ENCODE measurements at places on chromosomes 5 and 9. TPM values are rescaled to one million over a fixed set of nuclear protein-coding genes. Genes with fewer than 3 reads are reported as not detected.

Gene SLC25A2
- total RNA-seq: 0.81 TPM

GRCh38 chr9:130018265-130018664 lies 24.7 kb downstream of the FNBP1 start:
- peaks cover 33% of the 10 kb centered on the region for H3K4me1 ChIP-seq
- H3K4me3 ChIP-seq: no peak overlapping the region
- H3K27me3 ChIP-seq: no peaks in the 10 kb centered on the region
- DNase-seq: no peak
- peaks cover 2% of the 10 kb centered on the region for H3K36me3 ChIP-seq
- peak overlapping the region; percentile 94 for H3K27ac ChIP-seq

- peaks cover 7% of the 10 kb centered on the region for H3K27me3 ChIP-seq
- H3K36me3 ChIP-seq: no peaks in the 10 kb centered on the region
- peaks cover 8% of the 10 kb centered on the region for H3K4me1 ChIP-seq
- H3K4me3 ChIP-seq: no peak overlapping the region
- H3K27ac ChIP-seq: no peak overlapping the region
These were observed 413.6 kb upstream of the TNC start for GRCh38 chr9:115531410-115532125.

Gene RUSC2
- 59.4 TPM for total RNA-seq

DNA sequence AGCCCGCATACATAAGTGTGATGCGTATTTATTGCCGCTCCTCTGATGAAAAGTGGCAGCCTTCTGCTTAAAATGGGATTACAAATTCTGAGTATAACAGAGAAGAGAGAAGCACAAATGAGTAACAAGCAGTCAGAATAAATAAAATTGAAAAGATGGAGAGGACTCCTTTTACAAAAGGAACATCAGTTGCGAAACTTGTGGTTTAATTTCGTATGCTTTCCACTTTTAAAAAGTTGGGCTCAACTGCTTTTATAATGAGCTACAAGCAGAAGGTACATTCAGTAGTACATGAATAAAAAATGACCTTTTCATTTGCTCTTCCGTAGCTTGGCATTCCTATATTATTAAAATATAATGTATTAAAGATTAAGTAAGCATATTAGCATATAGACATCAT lies 320.0 kb downstream of the FBXL17 start:
- H3K36me3 ChIP-seq: no peaks in the 10 kb centered on the region
- DNase-seq: no peak
- no peaks in the 10 kb centered on the region for H3K4me1 ChIP-seq

Gene PCDH1
- 6.3 TPM for total RNA-seq

GRCh38 chr5:64331597-64332277 lies 166.1 kb downstream of the RNF180 start:
- no peak overlapping the region for H3K4me3 ChIP-seq
- no peaks in the 10 kb centered on the region for H3K36me3 ChIP-seq
- no peak overlapping the region for H3K27ac ChIP-seq
- DNase-seq: no peak
- no peaks in the 10 kb centered on the region for H3K4me1 ChIP-seq
- H3K27me3 ChIP-seq: no peaks in the 10 kb centered on the region

DNA sequence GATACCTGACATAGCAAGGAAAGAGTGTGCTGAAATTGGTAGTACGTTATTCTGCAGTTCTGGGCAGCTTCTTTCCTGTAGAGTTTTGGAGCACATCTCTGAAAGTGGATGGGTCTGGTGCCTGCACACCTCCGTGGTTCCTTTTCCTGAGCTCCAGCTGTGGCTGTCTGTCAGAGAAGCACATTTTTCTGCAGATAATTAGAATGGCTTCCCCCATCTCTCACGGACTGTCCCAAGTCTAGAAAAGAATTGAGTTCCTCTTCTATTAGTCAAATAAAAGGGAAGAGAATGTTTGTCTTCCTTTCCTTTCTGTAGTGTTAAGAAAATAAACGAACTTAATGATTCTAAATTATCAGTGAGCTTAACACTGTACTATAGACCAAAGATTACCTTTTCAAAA lies 55.7 kb downstream of the VCAN start:
- H3K4me1 ChIP-seq: peaks cover 17% of the 10 kb centered on the region
- H3K27me3 ChIP-seq: no peaks in the 10 kb centered on the region
- no peak overlapping the region for H3K27ac ChIP-seq
- H3K4me3 ChIP-seq: no peak overlapping the region

Gene ADAMTS16
- not detected for total RNA-seq

Gene PRUNE2
- 1.3 TPM for total RNA-seq

GRCh38 chr9:21852754-21853153 lies 50.3 kb downstream of the MTAP start:
- peaks cover 52% of the 10 kb centered on the region for H3K36me3 ChIP-seq
- H3K4me3 ChIP-seq: no peak overlapping the region
- DNase-seq: no peak
- peaks cover 8% of the 10 kb centered on the region for H3K4me1 ChIP-seq
- H3K27ac ChIP-seq: no peak overlapping the region

DNA sequence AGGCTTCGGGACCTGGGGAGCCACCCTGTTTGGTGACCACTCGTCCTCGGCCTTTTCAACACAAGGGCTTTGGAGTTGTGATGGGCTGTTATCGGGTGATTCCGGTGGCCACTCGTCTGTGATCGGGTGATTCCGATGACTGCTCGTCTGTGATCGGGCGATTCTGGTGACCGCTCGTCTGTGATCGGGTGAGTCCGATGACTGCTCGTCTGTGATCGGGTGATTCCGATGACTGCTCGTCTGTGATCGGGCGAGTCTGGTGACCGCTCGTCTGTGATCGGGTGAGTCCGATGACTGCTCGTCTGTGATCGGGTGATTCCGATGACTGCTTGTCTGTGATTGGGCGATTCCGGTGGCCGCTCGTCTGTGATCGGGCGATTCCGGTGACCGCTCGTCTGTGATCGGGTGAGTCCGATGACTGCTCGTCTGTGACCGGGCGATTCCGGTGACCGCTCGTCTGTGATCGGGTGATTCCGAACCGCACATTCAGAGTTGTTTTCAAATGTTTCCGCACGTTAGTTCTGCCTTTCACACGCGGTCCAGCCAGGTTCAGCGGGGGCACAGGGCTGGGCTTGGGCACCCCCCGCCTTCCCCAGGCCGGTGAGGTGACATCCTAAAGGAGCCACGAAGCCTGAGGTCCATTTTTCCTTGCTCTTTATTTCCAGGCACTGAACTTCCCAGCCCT lies 30.3 kb downstream of the TPPP start:
- H3K4me1 ChIP-seq: no peaks in the 10 kb centered on the region
- no peak overlapping the region for H3K4me3 ChIP-seq
- no peak for DNase-seq
- no peak overlapping the region for H3K27ac ChIP-seq
- peaks cover 24% of the 10 kb centered on the region for H3K36me3 ChIP-seq
- H3K27me3 ChIP-seq: no peaks in the 10 kb centered on the region

DNA sequence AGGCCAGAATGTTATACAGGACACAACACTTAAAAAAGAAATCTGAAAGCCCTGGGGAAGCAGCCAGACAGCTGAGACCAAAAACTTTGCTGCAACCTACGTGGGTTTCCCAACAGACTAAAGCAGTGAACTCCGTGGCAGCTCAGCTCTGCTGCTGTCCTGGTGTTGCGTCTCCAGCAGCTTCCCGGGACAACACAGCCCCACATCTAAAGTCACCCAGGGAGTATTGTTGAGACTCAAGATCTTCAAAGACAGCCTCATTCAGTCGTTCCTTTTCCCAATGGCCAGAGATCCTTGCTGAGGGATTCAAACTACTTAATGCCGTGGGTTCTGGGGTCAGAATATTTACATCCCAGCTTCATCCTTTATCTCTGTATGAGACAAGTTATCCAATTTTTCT lies 125.8 kb downstream of the MED10 start:
- H3K36me3 ChIP-seq: no peaks in the 10 kb centered on the region
- no peaks in the 10 kb centered on the region for H3K4me1 ChIP-seq
- no peak overlapping the region for H3K4me3 ChIP-seq

GRCh38 chr5:124906339-124907097 lies 160.1 kb upstream of the ZNF608 start:
- H3K4me3 ChIP-seq: peak overlapping the region; percentile 7
- peak overlapping the region; percentile 64 for H3K27ac ChIP-seq
- no peak for DNase-seq
- H3K27me3 ChIP-seq: no peaks in the 10 kb centered on the region
- H3K4me1 ChIP-seq: peaks cover 62% of the 10 kb centered on the region

DNA sequence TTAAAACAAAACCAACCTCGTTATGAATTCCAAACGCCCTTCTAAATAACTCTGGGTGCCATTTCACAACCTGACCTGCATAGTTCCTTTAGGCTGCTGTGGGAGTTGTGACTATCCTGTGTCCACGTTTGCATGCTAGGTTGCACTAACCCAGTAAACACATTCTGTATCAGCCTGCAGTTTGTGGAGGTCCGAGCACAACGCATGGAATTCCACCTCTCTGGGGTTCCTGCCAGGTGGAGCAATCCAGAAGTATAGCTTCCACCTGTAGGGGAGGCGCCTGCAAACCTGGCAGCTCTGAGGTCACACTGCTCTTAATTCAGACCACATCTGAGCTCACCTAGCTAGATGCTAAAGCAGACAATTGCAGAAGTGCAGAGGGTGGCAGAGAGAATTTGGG lies 57.2 kb downstream of the MARCHF3 start:
- H3K27ac ChIP-seq: no peak overlapping the region
- H3K4me1 ChIP-seq: peaks cover 23% of the 10 kb centered on the region
- peaks cover 4% of the 10 kb centered on the region for H3K36me3 ChIP-seq
- DNase-seq: no peak
- H3K27me3 ChIP-seq: no peaks in the 10 kb centered on the region

DNA sequence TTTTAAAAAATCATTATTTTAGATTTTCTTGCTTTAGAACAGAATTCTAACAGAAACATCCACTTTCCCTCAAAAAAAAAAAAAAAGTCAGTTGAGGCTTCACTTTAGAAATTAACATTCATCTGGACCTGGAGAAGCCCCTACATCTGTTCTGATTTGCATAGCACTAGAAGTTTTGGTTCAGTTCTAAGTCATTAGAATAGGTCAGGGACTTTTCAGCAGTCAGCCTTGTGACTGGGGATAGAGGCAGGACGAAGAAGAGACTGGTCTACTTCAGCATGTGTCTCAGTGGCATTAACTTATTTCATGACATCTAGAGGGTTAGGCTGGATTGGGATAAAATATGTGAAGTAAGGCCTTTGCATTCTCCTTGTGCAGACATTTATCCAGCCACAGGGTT lies 215.8 kb upstream of the DAB2 start:
- H3K4me1 ChIP-seq: peaks cover 4% of the 10 kb centered on the region
- H3K27me3 ChIP-seq: no peaks in the 10 kb centered on the region
- no peak overlapping the region for H3K27ac ChIP-seq

Gene ANKRD34B
- total RNA-seq: not detected

Gene RPS23
- total RNA-seq: 1,698 TPM

- no peaks in the 10 kb centered on the region for H3K36me3 ChIP-seq
- no peak for DNase-seq
- H3K27ac ChIP-seq: no peak overlapping the region
These were observed 9.4 kb upstream of the TNFAIP8 start for GRCh38 chr5:119346394-119346793.

DNA sequence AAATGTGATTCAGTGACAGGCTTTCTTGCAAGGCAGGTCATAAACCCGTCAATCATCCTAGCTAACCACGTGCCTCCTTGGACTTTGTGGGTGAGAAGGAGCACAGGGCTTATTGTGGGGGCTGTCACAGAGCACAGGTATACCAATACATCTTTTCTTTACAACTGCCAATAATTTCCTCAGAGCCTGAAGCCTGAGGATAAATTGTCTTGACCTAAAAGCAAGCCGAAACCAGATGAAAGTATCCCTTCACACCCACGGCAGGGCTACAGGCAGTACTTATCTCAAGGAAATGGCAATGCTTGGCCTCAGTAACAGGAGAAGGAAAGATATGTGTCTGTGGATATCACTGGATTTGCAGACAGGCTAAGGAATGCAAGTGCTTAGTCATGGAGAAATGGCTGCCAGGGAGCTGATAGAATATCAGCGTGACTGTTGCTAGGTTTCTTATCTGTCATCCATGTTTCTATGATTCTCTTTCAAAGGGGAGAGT lies 90.3 kb upstream of the ZNF366 start:
- no peak for DNase-seq
- peaks cover 25% of the 10 kb centered on the region for H3K4me1 ChIP-seq
- no peak overlapping the region for H3K27ac ChIP-seq
- H3K27me3 ChIP-seq: no peaks in the 10 kb centered on the region

Gene PLCXD3
- not detected for total RNA-seq

Gene TRPM6
- not detected for total RNA-seq

Gene WHRN
- 11.0 TPM for total RNA-seq

DNA sequence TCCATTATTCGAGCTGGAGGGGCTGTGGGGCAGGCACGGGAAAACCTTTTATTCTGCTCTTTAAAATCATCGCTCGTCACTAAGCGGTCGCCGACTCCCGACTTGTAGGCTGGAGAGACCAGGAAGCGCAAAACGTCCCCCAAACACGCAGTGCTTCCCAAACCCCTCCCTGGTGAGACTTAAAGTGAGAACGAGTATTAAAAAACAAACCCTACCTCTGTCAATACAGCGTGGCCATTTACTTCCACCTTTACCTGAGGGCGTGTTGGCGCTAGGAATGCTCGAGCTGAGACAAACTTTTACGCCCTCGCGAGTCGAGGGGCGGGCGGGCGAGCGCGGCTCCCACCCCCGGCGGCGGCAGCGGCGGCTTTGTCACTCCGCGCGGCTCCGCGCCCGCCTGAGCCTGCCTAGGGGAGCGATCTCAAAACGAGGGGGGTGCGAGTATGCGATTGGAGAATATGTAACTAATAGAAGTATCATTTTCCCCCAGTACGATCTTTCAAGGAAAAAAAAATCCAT lies at the start of gene NR2F1-AS1:
NR2F1-AS1 (minus strand) TSS at position 293 of the 519 bp plus-strand sequence.
- H3K27ac ChIP-seq: no peak within 1 kb of the TSS
- peaks cover 4% of the 10 kb centered on the region for H3K36me3 ChIP-seq
- peaks cover 28% of the 10 kb centered on the region for H3K4me1 ChIP-seq

- no peaks in the 10 kb centered on the region for H3K27me3 ChIP-seq
- H3K27ac ChIP-seq: no peak overlapping the region
- no peak for DNase-seq
- H3K4me3 ChIP-seq: no peak overlapping the region
- no peaks in the 10 kb centered on the region for H3K36me3 ChIP-seq
These were observed 105.7 kb upstream of the ADAMTSL1 start for GRCh38 chr9:18368206-18368605.

DNA sequence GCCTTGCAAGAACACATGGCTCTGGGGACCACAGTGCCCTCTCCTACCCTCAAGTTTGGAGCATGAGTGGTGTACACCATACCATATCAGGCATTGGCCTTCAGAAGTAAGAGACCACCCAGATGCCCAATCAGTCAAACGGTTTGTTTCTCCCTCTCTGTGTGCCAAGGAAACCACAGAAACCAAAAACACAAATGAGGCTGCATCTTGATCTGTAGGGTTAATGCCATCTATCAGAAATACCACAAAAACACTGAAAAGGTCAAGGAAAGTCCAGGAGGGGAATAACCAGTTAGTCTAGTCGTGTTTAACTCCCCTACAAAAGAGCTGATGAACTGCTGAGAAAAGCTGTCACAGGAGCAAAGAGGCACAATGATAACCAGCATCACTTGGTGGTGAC lies 78.4 kb downstream of the INSYN2B start:
- peaks cover 11% of the 10 kb centered on the region for H3K4me1 ChIP-seq
- no peak overlapping the region for H3K27ac ChIP-seq
- H3K4me3 ChIP-seq: no peak overlapping the region
- H3K36me3 ChIP-seq: no peaks in the 10 kb centered on the region

Measured in osteocyte (in vitro differentiated cells).